ENCODE measurements at places on chromosomes 2 and 18. TPM values are rescaled to one million over a fixed set of nuclear protein-coding genes. Genes with fewer than 3 reads are reported as not detected.

- no peak for DNase-seq
Observed at GRCh38 chr18:7447318-7448028, 119.6 kb upstream of the PTPRM start.

DNA sequence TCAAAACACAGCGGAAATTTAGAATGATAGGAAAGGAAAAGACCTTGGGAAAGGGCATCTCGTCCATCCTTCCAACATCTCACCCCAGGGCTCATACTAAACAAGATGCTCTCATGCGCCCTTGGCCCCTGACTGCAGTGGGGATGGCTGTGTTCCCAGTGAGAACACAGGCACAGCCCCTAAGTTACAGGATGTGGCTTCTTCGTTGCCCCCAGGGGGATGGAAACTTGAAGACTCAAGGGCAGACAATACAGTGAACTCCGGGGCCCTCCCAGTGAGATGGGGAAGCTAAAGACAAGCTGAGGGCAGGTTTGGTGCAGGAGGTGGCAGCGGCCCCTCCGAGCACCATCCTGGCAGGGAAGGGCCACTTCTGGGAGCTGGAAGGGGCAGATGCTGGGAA, 139.7 kb downstream of the INO80D start:
- DNase-seq: no peak

The CDKL4 gene
- polyA plus RNA-seq: not detected

DNA sequence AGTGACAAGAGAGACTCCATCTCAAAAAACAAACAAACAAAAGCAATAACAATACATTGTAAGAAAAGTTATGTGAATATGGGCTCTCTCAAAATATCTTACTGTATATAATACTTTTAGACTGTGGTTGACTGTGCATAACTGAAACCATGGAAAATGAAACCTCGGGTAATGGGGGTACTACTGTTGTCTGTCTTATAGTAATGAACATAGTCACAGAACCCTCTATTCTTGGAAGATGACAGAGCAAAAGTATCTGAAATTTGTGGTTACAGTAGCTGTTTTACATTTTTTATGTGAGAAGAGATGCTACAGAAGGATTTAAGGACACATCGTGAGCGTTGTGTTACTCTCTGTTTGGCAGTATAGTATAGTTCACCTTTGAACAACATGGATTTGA, 60.5 kb downstream of the MAP4K4 start:
- no peak for DNase-seq

The CCBE1 gene
- polyA plus RNA-seq: 0.18 TPM

- no peak for DNase-seq
Observed at GRCh38 chr18:76553715-76554546, 58.9 kb upstream of the ZNF516 start.

The LYPD1 gene
- 0.04 TPM for polyA plus RNA-seq

The DYNAP gene
- polyA plus RNA-seq: not detected

The UGT1A5 gene
- polyA plus RNA-seq: not detected

DNA sequence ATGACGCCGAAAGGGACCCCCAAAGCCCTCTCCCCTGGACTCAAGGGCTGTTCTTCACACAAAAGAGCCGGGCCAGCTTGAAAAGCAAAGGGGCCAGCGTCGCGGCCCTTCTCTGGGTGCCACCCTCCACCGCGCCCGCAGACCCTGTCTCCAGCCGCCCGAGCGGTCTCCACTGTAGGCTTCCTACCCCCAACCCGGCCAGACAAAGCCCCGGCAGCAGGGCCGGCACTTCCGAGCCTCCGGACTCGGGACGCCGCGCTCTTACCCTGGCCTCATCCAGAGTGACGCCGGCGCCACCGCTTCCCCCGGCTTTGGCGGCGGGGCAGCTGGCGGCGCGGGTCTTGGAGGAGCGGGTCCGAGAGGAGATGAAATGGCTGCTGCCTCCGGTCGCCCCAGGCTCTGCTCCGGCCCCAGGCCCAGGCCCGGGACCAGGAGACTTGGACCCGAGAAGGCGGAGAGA, 603 bp downstream of the ATAD2B start:
- DNase-seq: peak; percentile 73

DNA sequence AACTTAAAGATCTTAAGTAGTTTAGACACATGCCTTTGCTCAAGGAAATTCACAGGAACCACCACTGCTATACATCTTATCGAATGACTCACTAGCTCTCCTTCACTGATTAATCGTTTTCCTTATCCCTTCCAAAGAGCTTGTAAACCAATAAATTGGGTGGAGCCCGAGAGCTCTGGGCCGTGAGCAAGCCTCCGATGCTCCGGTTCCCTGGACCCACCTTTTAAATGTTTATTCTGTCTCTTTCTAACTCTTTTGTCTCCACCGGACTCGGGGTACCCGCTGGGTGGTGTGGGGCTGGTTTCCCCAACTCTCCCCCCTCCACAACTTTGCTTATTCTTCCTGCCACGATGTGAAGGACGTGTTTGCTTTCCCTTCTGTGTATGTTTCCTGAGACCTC, 292.9 kb upstream of the TMEFF2 start:
- DNase-seq: no peak

- no peak for DNase-seq
Observed at GRCh38 chr18:75360215-75360614, 67.3 kb downstream of the SMIM21 start.

The TTC39C gene
- 0.48 TPM for polyA plus RNA-seq

- DNase-seq: peak; percentile 27
Observed at GRCh38 chr2:199455545-199456382, 2.0 kb downstream of the SATB2 start.

The NAB1 gene
- 7.9 TPM for polyA plus RNA-seq

The PTPN18 gene
- polyA plus RNA-seq: 8.7 TPM

DNA sequence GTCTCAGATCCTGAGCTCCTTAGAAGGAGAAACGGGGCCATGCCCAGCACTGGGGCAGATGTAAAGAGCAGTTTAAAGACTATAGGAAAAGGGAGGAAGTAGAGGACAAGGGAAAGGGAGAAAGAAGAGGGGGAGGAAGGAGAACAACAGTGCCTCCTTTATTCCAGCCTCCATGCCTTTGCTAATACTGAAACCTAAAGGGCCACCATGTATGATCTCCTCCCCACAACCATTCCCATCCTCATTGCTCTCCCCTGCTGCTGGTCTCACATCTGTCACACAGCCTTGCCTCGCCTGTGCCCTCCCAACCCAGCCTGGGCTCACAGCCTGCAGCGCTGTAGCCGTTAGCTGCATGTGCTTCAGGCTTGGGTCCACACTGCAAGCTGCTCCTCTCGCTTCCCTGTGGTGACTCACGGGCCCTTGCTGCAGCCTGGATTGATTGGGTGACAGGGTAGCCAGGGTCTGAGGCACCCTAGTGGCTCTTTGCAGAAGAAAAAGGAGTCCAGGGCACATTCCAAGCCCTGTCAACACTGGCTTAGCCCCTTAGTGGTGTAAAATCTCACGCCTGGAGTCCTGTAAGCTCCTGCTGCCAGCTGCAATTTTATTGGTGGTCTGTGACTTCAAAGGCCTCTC, 281.9 kb downstream of the SRBD1 start:
- no peak for DNase-seq

The UGT1A6 gene
- not detected for polyA plus RNA-seq

The DPP4 gene
- 0.65 TPM for polyA plus RNA-seq

DNA sequence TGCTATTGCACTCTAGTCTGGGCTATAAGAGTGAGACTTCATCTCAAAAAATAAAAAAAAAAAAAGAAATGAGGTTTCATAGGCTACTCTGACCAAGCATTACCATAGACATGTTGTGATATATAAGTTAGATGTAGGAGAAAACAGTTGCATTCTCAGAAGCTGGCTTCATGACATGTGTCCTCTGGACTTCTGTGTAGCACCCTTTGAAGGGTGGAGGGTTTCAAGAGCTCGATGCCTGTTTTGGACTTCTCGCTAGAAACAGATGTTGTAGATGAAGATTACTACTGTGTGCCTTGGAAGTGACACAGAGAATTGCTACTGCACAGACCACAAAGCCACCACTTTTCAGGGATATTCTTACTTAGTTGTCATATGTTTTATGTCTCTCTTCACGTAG, 91.0 kb downstream of the TMEM247 start:
- DNase-seq: no peak

GRCh38 chr2:43648994-43649701, 12.1 kb downstream of the PLEKHH2 start:
- no peak for DNase-seq

GRCh38 chr2:8886202-8886518, 48.7 kb upstream of the KIDINS220 start:
- no peak for DNase-seq

The C2orf81 gene
- polyA plus RNA-seq: 0.34 TPM

- DNase-seq: no peak
Observed at GRCh38 chr2:228681979-228682378, 500.5 kb upstream of the SPHKAP start.

GRCh38 chr2:113211226-113212105, 37.7 kb downstream of the PSD4 start:
- DNase-seq: peak; percentile 35

DNA sequence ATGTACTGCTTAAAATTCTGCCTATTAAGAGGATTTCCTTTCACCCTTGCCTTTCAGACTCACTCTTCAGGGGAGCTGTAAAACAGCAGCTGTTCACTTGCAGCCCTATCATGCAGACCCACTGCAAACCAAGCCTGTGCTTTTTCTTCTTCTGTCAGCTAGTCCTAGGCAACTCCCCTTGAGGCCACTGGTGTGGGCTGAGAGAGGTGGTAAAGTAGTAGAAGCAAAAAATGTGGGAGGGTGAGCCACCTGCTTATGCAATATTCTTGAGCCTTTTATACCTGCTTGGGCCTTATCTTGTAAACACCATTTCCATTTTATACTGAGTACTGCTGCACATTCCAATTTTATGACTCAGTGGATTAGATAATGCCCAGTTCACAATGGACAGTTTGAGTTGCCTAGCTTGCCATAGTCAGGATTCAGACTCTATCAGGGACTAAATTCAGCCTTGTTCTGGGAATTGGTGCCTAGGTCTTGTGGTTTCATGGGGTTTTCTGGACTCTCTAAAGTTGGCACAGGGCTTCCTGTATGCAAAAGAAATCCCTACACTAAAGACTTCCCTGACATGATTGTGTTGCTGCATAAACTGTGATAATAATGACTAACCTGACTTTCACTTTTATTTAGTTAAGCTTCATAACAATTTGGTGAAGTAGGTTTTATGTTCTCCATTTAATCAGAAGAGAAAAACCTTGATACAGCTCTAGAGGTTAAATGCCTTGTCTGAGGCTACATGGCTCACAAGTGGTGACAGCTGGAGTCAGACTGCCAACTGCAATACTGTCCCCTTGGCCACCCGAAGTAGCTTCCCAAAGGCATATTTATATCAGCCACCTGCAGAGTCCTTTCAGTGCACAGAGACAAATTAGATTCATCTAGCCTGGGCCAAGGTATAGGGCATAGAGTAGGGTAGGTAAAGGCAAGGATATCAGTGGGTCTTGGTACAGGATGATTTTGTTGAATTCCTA, 47.4 kb upstream of the KDM3A start:
- DNase-seq: no peak

- DNase-seq: no peak
Observed at GRCh38 chr2:88753833-88754584, 62.5 kb downstream of the RPIA start.

DNA sequence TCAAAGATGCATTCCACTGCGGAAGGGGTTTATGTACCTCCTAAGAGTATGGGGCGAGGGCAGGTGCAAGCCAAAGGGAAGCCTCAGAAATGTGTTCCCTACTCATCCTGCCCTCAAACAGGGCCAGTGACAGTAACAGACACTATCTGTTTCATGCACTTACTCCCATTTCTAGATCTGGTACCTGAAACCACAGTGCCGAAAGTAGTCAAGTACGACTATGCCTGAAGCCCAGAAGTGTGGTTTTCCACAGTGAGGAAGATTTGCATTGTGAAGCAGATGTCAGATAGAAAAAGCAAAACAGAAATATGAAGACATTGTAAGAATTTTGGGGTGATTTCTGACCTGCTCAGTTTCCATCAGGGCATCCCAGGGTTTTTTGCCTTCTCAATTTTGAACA, 748.7 kb downstream of the RNF144A start:
- no peak for DNase-seq

- DNase-seq: no peak
Observed at GRCh38 chr2:74259733-74260132, 61.3 kb downstream of the MTHFD2 start.

The COLEC11 gene
- 1.0 TPM for polyA plus RNA-seq

- DNase-seq: peak; percentile 60
Observed at GRCh38 chr2:150911766-150912280, 349.8 kb downstream of the RBM43 start.

GRCh38 chr2:20069756-20070155, 18.3 kb upstream of the LAPTM4A start:
- DNase-seq: no peak

DNA sequence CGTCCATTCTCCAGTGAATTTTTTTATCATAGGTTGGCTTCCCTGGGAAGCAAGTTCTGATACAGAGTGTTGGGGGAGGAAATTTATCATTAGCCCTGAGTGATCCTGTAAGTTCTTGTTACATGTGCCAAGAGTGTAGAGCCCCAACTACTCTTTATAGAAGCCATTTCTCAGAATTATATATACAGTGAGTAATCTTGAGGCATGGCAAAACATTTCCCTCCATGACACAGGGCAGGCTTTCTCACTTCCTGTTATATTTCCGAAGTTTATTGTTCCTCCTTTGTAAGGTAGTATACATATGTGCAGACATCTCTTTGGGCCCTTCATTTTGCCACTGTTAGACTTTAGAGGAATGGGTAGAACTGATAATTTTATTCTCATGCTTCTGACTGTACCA, 484.7 kb upstream of the NRXN1 start:
- DNase-seq: no peak

DNA sequence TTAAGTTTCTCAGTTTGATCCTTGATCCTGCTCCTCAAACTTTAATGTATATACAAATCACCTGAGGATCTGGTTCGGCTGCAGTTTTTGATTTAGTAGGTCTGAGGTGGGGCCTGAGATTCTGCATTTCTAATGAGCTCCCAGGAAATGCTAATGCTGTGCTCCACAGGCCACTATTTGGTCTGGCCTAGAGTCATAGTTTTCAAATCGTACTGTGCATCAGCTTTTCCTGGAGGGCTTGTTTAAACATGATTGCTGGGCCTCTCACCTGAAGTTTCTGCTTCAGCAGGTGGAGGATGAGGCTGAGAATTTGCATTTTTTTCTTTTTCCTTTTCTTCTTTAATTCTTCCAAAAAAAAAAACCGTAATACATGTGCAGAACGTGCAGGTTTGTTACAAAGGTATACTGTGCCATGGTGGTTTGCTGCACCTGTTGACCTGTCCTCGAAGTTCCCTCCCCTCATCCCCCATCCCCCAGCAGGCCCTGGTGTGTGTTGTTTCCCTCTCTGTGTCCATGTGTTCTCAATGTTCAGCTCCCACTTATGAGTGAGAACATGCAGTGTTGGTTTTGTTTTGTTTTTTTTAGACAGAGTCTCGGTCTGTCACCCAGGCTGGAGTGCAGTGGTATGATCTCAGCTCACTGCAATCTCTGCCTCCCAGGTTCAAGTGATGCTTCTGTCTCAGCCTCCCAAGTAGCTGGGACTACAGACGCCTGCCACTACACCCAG, 42.2 kb upstream of the CD28 start:
- DNase-seq: no peak

GRCh38 chr18:76791106-76791505, 31.3 kb upstream of the ZNF236 start:
- no peak for DNase-seq

The CDH20 gene
- 16.3 TPM for polyA plus RNA-seq

The SNORC gene
- 1.1 TPM for polyA plus RNA-seq

- DNase-seq: no peak
Observed at GRCh38 chr2:99648178-99648844, 158.5 kb upstream of the REV1 start.
